ENCODE measurements at places on chromosomes 2 and 18.
A peak's percentile ranks its signal among the peaks of the same experiment; 100 is the strongest.

GRCh38 chr2:29196792-29197788 is 81.9 kb downstream of the CLIP4 start:
- no peak for DNase-seq

DNA sequence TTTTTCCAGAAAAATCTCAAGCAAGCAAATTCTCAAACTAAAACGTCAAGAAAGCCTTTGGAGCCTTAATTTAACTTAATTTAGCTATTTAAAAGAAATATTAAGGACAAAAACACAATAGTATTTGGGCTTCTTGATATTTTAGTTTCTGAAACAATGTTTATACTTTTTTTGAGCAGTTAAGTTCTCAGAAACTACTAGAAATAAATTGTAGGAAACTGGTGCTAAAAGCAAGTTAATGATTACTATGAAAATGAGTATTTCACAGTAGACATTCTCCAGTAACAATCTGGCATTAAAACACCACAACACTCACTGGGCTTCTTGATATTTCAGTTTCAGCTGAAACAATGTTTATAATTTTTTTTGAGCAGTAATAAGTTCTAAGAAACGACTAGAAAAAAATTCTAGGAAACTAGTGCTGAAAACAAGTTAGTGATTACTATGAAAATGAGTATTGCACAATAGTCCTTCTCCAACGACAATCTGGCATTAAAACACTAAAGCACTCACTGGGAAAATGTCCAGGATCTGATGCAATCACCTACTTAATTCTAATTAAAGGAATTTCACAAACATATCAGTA is 45.1 kb downstream of the TRAK2 start:
- peak; percentile 78 for DNase-seq

GRCh38 chr2:15273452-15273851 is 287.7 kb downstream of the NBAS start:
- DNase-seq, result no peak

DNA sequence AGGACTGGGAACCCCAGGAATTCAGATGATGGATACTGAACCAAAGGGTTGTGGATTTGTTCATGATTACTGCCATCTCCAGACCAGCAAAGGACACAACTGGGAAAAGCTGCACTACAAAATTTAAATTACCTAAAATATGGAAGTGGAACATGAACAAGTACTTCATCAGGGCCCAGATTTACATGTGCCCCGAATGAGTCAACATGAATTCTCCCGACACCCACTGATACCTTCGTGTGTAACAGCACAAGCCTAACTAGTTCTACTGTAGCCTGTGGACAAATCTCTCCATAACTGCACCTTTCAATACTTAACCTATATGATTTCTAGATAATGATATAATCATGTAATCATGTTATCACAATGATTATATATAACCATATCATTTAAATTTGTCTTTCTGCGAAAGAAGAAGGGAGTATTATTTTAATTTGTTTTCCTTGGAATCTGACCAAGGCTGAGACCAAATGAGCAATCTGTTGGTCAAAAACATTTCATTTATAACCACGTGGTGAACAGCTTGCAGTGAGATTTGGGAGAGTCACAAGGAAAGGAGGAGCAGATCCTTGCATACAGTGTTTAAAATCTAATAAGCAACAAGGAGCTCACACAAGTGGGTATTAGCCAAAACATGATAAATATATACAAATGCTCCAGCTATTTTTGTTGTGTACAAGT is 70.5 kb downstream of the CACNB4 start:
- DNase-seq, result no peak

GRCh38 chr2:127255721-127256120 is 35.6 kb upstream of the CYP27C1 start:
- DNase-seq, result no peak

DNA sequence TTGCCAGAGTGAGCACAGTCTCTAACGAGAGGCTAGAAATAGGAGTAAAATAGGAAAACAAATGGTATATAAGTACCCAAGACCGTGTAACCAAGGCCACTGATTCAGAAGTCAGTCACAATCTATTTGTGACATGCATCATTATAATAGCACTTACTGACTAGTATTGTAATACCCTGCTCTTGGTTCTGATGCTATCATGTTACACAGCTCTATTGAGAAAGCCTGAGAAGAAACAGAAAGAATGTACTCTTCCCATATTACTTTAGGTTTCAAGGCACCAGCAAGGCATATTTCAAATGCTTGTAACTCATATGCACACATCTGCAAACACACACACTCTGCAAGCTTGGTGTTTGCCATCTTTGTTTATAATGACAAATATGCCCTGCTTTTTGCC is 746.4 kb downstream of the SLC4A3 start:
- no peak for DNase-seq

DNA sequence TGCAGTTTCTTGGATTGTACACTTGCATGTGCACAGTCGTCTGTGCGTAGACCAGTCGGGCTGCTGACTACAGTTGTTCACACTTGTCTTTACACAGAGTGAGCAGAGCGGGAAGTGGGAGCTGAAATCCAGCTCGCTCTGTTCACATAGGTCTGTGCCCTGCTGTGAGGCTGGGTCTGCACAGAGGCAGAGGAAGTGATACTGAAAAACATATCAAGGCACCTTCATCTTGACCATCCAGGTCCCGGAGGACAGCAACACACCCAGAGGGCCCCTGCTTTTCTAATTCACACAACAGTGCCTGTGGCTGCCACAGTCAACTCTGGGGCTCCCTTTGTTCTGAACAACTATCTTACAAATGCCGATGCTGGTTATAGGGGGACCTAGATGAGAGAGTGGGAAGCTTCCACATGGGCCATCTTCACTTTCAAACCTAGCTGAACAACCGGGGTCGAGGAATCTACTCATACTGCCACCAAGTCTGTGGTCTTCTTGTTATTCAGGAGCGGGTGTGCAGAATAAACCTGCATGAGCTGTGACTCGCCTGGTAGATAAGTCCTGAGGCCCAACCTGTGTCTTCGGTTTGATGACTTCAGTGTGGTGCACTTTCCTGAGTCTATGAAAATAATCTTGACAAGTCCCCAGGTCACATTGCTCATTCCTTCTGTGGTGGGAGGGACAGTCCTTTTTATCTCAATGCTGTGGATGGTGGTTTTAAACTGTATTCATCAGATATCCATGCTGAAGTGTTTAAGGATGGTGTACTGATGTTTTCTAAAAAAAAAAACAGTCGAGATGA is 3.5 kb upstream of the ADNP2 start:
- DNase-seq, result no peak

GRCh38 chr2:140873915-140874531 is 1256.8 kb downstream of the LRP1B start:
- no peak for DNase-seq

GRCh38 chr18:3097082-3097481 is 84.1 kb upstream of the LPIN2 start:
- no peak for DNase-seq

DNA sequence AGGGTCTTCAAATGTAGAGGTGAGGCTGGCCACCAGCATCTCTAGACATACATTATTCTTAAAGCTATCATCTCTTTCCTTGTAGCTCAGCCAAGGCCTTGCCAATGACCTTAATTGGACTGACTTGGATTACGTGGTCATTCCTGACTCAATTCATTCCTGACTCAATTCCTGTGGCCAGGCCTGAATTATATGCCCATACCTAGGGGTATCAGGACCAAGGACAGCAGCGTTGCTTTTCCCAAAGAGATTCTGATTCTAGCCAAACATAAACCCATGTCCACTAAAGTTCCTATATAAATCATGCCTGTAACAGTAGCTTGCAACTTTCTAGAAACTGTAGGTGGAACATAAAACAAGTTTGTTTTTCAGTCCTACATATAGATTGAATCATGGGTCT is 231.7 kb downstream of the ARL6IP6 start:
- no peak for DNase-seq

- no peak for DNase-seq
These were observed 370.3 kb upstream of the LINC00305 start for GRCh38 chr18:64519201-64519600.

Measured in AG09319 (cell line).